ENCODE measurements at places on chromosomes 3 and 15.

DNA sequence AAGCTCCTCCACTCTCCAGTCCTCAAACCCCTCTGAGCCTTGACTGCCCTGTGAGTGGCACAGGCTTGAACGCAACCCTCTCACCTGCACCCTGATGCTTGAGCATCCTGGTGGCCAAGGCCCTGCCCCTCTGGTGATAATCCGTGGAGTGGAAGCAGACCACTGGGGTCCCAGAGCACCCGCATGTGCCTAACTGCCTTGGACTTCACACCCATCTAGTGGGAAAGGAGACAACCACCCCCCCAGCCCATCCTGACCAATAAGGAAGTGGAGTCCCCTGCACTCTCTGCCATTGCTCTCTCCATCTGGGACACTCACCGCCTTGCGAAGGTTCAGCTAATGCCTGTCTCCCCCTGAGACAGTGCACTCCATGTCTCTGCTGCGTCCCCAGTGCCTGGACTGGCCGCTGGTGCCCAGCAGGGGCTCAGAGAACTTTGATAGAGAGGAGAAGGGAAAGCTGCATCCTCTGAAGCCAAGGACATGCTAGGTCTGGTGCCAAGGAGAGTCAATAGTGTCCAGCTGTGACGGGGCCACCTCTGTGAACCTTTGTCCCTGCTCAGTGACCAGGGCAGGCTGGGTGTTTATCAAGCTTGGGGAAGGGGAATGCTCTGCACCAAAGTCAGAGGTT, 3.4 kb downstream of the KLF15 start:
- no peak for DNase-seq

- no peak for DNase-seq
Measured at GRCh38 chr3:58526515-58526957, 10.5 kb downstream of the ACOX2 start.

- no peak for DNase-seq
Measured at GRCh38 chr15:84797801-84798200, 19.4 kb upstream of the ALPK3 start.

- no peak for DNase-seq
Measured at GRCh38 chr3:184993394-184993793, 159.5 kb downstream of the C3orf70 start.

- DNase-seq, result no peak
Measured at GRCh38 chr3:43217633-43218032, 68.7 kb upstream of the SNRK start.

- DNase-seq, result no peak
Measured at GRCh38 chr3:48599077-48599501, 4.0 kb upstream of the COL7A1 start.

All from CD4-positive, alpha-beta T cell treated with Interleukin-12 subunit alpha and Interleukin-12 subunit beta, for 1 hour (primary cell).